ENCODE measurements at places on chromosomes 12 and 14. TPM values are rescaled to one million over a fixed set of nuclear protein-coding genes. Genes with fewer than 3 reads are reported as not detected.

DNA sequence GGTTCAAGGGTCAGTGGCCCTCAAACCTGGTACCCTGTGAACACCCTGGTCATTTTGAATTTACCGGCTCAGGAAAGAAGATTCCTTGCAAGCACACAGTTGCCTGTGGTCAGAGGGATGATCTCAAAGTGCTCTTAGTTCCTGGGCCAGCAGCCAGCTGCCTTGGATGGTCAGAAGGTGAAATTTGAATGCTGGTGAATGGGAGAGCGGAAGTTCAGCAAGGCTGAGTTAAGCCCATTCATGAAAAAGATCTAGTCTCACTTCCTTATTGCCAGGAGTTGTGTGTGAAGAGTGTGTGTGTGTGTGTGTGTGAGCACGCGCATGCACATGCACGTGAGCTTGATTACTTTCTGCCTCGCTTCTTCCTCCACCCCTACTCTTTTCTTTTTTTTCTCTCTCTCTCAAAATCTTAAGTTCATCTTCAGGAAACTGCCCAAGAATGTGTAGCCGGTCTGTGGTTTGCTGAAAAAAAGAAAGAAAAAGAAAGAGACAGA is 155.5 kb upstream of the CCND2 start:
- peak overlapping the region; percentile 82 for H3K4me3 ChIP-seq
- peaks cover 8% of the 10 kb centered on the region for H3K27me3 ChIP-seq
- no peak for DNase-seq
- peak overlapping the region; percentile 83 for H3K27ac ChIP-seq
- peaks cover 5% of the 10 kb centered on the region for H3K36me3 ChIP-seq
- peaks cover 83% of the 10 kb centered on the region for H3K4me1 ChIP-seq

- no peaks in the 10 kb centered on the region for H3K27me3 ChIP-seq
- H3K4me1 ChIP-seq = no peaks in the 10 kb centered on the region
- no peak overlapping the region for H3K27ac ChIP-seq
- H3K4me3 ChIP-seq = no peak overlapping the region
Observed at GRCh38 chr14:87076922-87077321, 916.1 kb downstream of the GALC start.

Gene TDG
- total RNA-seq = 24.9 TPM

Gene SERPINA10
- not detected for total RNA-seq

Gene KRT4
- total RNA-seq = not detected

Gene ANKRD52
- 50.7 TPM for total RNA-seq

GRCh38 chr12:56154246-56154771 is 1.9 kb downstream of the MYL6B start:
- DNase-seq = no peak
- peaks cover 15% of the 10 kb centered on the region for H3K36me3 ChIP-seq
- no peak overlapping the region for H3K4me3 ChIP-seq
- H3K27ac ChIP-seq = no peak overlapping the region
- no peaks in the 10 kb centered on the region for H3K27me3 ChIP-seq
- H3K4me1 ChIP-seq = peaks cover 65% of the 10 kb centered on the region

Gene ABHD12B
- total RNA-seq = not detected

Gene NFE2
- total RNA-seq = 0.19 TPM

GRCh38 chr12:126506426-126507182 is 1441.4 kb downstream of the AACS start:
- peak overlapping the region; percentile 81 for H3K27ac ChIP-seq
- no peaks in the 10 kb centered on the region for H3K4me1 ChIP-seq
- H3K27me3 ChIP-seq = no peaks in the 10 kb centered on the region
- no peak for DNase-seq
- H3K36me3 ChIP-seq = no peaks in the 10 kb centered on the region

Gene TAS2R14
- 1.2 TPM for total RNA-seq

Measured in activated T-cell treated with anti-CD3 and anti-CD28 coated beads, Interleukin-2, amount 50 U/mL, for 72 hours (primary cell).